ENCODE measurements at places on chromosomes 11 and 22.

DNA sequence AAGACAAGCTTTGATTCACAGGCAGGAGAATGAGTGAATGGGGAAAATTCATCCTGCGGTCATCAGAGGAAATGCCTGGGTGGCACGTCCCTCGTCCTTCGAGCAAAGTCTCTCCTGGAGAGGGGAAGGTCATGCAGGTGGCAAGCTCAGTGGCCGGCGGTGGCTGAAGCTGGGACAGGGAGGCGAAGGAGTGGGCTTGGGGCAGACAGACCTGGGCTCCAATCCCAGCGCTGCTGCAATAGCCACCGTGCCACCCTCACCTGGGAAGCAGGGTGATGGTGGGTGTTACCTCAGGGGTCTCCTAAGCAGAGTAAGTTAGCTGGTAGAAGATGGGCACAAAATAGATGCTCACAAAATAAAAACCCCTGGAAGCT is 22.4 kb upstream of the CACNG2 start:
- DNase-seq, result no peak

GRCh38 chr11:122023614-122024250 is 92.3 kb downstream of the BLID start:
- DNase-seq, result no peak

GRCh38 chr11:12224537-12224893 is 114.1 kb downstream of the MICAL2 start:
- DNase-seq, result peak; percentile 91

DNA sequence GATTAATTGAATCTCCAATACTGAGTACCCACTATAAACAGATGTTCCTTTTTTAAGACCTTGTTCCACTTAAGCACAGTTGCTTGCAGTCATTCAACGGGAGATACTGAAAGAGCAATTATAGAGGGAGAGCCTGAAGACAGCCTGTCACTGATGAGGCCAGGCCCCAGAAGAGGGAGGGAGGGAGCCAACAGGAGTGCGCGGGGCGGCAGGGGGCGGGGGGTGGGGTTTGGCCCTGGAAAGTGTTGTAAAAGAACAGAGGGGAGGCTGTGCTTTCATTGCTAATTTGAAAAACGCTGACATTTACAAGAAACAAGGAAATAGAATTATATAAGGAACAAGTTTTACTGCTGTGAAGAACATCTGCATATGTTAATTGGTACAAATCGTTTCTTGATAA is 53.1 kb downstream of the MAP6 start:
- DNase-seq, result no peak

DNA sequence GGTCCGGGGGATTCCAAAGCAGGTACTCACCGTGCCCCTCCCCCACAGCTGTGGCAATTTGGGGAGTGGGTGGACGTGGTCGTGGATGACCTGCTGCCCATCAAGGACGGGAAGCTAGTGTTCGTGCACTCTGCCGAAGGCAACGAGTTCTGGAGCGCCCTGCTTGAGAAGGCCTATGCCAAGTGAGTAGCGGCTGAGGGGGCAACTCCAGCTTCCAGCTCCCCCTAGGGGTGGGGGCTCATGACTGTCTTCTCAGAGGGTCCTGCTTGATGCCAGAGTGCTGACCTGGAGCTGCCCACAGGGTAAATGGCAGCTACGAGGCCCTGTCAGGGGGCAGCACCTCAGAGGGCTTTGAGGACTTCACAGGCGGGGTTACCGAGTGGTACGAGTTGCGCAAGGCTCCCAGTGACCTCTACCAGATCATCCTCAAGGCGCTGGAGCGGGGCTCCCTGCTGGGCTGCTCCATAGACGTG is 4.2 kb downstream of the CAPN1 start:
- no peak for DNase-seq

DNA sequence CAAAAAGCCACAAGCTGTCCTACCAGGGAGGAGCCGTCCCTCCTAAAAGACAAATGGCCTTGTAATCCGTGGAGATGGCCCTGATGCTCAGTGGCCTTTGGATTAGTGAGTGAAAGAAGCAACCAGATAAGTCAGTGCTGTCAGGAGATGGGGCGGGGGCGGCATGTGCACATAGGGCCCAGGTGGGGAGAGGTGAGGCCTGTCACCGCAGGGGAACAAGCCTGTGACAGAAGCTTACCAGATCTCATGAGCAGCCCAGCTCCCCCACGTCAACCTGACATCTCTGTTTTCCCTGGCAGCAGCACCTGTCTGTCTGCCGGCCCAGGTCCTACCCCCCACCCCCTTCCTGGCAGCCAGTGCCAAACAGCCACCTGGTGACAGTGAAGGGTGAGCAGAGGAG is 162.6 kb downstream of the BUD13 start:
- DNase-seq, result no peak

DNA sequence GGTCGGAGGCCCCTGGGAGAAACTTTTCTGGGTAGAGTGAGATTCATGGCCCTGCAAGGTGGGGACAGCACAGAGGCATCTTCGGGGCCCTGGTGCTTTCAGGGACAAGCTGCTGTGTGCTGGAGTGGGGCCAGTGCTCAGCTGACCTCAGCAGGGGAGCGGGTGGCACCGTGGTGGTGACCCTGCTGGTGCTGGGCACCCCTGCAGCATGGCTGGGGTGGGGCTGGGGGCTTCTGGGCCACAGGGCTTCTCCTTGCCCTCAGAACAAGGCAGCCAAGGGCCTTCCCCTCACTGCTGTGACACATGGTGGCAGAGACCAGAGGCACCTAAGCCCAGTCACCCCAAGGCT is 24.9 kb upstream of the GNB1L start:
- DNase-seq, result no peak

- no peak for DNase-seq
Observed at GRCh38 chr11:83725728-83726127, 439.6 kb upstream of the CCDC90B start.

DNA sequence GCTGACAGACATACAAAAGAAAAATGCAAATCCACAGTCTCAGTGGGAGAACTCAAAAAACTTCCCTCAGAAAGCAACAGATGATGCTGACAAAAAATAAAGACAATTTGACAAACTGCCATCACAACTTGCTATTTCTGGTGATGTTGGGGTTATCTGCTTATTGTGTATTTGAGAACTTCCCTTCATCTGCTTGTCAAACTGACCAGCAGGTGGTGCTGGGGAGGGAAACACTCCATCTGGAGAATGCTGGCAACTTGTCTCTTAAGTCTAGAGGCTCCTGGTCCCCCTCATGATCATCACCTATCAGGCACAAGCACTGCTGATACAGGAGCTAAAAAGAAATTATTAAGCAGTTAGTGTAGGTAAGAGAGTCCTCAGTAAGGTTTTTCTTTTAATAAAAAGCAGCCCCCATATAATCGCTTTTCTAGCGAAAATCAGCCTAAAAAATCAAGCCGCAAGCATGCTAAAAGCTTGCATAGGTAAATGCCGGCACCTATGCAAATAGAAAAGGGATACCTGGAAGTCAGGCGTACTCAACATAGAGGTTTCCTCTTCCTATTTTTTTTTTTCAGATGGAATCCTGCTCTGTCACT is 9.8 kb upstream of the FAM111B start:
- peak; percentile 52 for DNase-seq

DNA sequence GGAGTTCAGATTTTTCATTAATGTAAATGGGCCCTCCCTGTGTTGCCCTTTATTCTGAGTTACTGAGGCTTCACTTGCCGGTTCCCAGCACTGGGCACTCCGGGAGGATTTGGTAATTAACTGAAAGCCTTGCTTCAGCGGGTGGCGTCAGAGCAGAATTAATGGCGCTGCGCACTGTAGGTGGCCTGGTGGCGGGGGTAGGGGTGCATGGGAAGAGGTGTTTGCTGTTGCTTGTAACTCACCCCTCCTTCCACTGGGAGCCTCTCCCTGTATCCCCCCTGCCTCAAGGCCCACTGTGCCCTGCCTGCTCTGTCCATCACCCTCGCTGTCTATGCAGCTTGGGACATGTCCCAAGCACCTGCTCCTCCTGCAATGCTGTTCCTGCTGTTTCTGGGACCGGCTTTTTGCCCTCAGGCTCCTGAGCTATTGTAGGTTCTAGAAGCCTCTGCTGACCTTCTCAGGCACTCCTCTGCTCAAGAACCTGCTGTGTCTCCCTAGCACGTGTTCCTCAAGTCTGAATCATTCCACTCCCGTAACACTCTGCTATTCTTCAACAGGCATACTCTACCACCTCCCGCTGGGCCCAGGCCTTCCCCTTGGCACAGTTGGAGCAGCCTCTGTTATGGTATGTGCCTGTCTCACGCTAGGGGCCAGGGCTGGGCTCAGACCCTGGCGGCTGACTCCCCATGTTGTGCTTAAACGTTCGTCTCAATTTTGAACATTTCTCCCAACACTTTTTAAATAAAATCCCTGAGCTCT is 24.4 kb downstream of the ARHGAP8 start:
- no peak for DNase-seq

- DNase-seq, result no peak
Observed at GRCh38 chr11:67996051-67996450, 7.8 kb downstream of the UNC93B1 start.

- DNase-seq, result no peak
Observed at GRCh38 chr11:7973011-7973410, 7.8 kb upstream of the NLRP10 start.

DNA sequence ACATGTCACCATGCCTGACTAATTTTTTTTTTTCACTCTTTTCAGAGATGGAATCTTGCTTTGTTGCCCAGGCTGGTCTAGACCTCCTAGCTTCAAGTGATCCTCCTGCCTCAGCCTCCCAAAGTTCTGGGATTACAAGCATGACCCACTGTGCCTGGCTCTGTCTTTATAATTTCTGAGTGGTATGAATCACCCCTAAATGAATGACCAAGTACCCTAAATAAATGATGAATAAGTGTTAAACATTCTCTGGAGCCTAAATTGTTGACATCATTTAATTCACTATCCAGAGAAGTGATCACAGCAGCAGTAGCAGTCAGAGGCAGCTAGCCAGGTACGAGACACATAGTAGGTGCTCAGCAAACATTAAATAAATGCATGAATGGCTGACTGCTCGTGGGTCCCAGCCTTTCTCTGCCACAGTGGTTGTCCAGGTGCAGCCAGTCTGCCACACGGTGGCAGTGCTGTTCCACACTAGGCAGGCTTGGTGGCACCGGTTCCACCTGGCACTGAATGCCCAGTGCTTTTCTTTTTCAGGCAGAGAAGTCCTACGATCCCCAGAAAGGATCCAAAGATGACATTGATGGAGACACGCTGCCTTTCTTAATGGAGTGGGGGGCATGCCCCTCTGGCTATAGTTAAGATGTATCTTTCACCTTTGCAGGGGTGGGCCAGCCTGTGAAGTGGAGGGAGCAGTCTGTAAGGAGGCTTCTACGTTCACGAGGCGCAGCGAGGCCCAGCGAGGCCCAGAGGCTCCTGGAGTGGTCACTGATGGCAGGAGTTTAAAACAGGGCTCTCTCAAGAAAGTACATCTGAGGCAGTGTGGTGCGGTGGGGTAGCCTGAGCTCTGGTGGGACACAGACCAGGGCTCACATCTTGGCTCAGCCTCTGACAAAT is 8.7 kb upstream of the TTC12 start:
- peak; percentile 56 for DNase-seq

GRCh38 chr22:48096411-48096810 is 1334.0 kb downstream of the TBC1D22A start:
- no peak for DNase-seq

- no peak for DNase-seq
Observed at GRCh38 chr11:33835143-33835878, 56.6 kb downstream of the LMO2 start.

DNA sequence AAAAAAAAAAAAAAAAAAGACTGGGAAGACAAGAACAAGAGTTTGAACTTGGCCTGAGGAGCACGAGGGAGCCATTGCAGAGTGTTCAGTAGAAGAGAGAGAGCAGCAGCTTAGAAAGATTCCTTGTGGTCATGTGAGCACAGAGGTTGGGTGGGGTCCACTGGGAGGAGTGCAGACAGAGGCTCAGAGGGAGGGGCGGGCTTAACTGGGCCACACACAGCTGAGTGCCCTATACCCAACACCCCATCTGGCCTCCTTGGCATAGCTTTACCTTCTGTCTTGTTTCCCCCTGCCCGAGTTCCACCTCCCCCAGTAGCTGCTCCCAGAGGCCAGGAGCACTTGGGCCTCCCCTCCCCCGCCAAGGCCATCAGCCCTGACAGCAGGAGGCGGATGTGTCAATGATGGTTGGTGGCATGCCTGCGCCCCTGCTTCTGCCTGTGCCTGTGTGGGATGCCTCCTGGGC is 12.1 kb downstream of the C11orf86 start:
- no peak for DNase-seq

DNA sequence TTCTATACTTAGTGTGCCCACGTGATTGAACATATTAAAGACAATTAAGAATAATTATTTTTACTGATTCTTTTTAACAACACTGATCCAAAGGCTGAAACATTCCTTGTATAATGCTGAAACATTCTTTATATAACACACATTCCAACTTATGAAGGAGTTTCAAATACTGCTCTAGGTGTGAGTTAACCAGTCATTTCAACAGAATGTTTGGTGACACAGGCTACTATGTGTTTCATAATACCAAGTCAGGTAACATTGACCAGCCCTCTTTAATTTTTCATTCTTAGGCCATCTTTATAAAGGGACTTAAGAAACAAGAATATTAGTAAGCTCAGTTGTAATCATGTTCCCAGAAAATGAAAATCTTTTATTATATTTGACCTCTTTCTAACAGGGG is 136.6 kb downstream of the ELP4 start:
- DNase-seq, result no peak

- DNase-seq, result no peak
Observed at GRCh38 chr11:76285397-76286104, 79.2 kb upstream of the WNT11 start.

GRCh38 chr22:46149512-46150033 is 753 bp upstream of the PPARA start:
- peak; percentile 25 for DNase-seq

Measured in stimulated activated CD4-positive, alpha-beta T cell treated with anti-CD3 and anti-CD28 coated beads, TNF-alpha, amount 100 ng/mL, for 24 hours (primary cell).